Left ventricle myocardium superior (tissue), 1 donor: ENCODE measurements at places on chromosomes 12 and 14. TPM values are rescaled to one million over a fixed set of nuclear protein-coding genes. Genes with fewer than 3 reads are reported as not detected.
A peak's percentile ranks its signal among the peaks of the same experiment; 100 is the strongest.

GRCh38 chr12:22248571-22249115 lies 85.9 kb downstream of the ST8SIA1 start:
- no peak for DNase-seq

Gene ITGA5
- total RNA-seq, result 44.1 TPM

GRCh38 chr14:102965971-102966655 lies 43.6 kb downstream of the AMN start:
- DNase-seq, result no peak

- DNase-seq, result peak; percentile 41
Measured at GRCh38 chr14:22653012-22653621, 9.0 kb upstream of the OR6J1 start.

DNA sequence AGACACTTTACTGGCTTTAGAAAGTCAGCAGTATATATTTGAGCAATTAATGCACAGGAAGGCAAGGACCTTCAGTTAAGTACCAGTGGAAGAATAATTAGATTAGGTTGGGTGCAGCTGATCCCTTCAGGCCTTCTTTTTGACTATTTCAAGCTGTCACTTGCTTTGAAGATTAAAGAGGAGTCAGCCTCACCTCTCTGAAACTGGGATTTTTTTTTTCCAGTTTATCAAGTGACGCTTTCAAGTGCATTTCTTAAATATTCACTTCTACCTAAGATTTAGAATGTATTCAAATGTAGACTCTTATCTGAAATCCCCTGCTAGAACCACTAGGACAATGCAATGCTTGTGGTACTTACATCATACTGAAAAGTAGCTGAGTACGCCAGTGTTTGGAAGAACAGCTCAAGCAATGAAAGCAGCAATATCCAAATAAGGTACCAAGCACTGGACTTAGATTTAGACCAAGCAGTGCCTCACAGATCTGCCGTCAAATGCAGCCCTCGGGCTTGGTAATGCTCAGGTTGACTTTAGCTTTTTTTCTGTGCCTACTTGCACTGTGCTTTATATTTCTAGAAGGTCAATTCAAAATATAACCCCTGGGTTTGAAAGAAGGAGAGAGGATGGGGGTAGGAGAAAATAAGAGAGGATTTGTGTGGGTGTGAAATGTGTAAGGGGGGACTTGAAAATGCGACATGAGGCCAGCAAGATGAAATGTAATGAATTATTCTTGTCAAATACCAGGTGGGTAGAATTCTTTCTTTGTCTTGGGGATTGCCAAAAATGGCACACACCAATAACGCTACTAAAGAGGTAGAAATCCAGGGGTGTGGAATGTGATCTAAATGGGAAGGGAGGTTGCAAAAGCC lies 3.7 kb upstream of the FERMT2 start:
- no peak for DNase-seq

DNA sequence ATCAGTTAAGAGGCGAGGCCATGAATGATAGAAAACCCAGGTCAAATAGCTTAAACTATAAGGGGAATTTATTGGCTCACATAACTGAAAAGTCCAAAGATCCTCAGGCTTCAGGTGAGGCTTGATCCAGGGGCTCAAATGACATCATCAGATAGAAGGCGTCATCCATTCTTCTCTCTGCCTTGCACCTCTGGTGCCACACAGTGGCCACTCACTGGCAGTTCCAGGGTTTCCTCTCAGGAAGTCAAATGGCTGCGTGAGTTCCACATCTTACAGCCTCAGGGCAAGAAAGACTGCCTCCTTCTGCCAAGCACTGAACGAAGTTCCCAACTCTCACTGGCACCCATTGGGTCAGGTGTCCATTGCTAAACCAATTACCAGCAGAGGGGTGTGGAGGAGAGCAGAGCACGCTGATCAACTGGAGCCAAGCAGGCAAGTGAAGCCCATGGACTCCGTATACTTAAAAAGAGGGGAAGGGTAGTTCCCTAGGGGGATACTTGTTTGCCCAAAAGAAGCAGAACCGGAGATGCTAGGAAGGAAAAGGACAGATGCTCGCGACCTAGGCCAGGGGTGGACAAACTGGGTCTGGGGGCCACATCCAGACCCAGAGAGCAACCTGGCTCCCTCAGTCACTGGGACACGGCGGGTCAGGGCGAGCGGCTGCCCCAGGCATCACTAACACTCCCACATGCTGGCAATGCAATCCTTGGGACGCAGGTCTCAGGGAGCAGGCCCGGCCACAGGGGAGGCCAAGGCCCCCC lies 69.3 kb downstream of the SERPINA3 start:
- no peak for DNase-seq

GRCh38 chr12:104643819-104644669 lies 187.3 kb downstream of the CHST11 start:
- no peak for DNase-seq

DNA sequence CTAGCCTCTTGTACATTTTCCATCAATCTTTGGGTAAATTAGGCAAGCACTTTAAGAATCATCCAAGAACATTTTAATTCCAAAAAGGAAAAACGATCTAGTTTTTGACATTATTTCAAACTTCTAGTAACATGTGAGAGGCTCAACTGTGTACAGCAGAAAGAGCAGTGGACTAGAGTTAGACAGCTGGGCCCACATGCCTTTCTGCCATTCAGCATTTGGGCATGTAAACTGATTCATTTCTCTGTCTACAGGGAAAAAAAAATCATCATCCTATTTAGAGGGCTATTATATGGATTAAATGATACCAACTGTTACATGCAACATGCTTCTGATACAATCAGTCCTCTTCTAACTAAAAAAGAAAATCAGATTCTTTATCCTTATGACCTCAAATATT lies 17.7 kb downstream of the ATP2B1 start:
- DNase-seq, result no peak

- no peak for DNase-seq
Measured at GRCh38 chr14:104316121-104316722, 177.8 kb downstream of the KIF26A start.

- no peak for DNase-seq
Measured at GRCh38 chr14:90140956-90141316, 79.1 kb downstream of the KCNK13 start.

DNA sequence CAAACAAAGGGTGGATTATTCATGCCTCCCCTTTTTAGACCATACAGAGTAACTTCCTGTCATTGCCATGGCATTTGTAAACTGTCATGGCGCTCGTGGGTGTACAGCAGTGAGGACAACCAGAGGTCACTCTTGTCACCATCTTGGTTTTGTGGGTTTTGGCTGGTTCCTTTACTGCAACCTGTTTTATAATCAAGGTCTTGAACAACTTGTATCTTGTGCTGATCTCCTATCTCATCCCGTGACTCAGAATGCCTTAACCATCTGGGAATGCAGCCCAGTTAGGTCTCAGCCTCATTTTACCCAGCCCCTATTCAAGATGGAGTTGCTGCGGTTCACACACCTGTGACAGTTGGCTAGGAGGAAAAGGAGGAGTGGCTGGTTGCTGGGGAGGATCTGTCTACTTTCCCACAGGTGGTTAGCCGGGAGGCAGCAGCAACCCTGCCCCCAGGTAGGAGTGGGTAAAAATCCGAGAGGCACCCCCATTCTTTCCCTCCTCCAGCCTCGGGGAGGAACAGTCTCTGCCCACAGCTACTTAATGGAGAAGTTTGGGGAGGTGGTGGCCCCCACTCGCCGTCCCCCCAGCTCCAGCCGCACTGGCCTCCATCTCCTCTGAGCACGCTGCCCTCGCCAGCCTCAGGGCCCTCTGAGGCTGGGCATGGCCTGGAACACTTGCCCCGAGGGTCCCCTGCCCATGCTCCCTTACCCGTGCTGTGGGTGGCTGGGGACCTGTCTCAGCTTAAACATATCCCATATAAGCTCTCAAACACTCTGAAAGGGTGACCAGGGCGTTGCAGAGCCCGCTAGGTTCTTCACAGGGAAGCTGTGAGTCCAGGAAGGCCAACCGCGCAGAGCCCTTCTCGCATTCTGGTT lies 41.7 kb downstream of the SMIM41 start:
- DNase-seq, result no peak

GRCh38 chr12:26711072-26711471 lies 121.9 kb downstream of the ITPR2 start:
- DNase-seq, result no peak

GRCh38 chr12:28172434-28173030 lies 17.7 kb upstream of the CCDC91 start:
- DNase-seq, result no peak

DNA sequence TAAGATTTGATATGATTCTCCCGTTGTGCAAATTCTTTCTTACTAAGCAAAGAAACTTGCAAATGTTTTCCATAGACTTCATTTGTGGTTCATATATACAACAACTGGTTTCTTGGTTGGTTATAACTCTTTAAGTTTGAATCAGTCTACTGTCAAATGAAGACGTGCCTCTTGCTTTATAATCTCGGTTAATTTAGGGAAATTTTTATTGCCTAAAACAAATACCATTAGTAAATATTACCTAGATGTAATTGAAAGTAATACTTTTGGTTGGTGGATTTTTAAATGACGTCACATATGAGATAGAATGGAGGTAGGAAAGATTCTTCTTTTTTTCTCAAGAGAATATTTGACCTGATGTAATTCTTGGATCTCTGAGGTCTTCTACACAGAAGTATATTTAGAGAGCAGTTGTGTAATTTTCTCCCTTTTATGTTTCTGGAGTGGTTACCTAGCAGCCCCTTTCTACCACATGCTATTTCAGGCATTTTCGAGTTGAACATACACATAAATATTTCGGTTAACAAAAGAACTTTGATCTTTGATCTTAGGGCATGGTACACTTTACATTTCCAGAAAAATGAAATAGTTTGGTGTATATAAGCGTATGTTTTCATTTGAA lies 1.7 kb downstream of the ATF7IP start:
- DNase-seq, result no peak

Gene STXBP6
- total RNA-seq, result 43.5 TPM

DNA sequence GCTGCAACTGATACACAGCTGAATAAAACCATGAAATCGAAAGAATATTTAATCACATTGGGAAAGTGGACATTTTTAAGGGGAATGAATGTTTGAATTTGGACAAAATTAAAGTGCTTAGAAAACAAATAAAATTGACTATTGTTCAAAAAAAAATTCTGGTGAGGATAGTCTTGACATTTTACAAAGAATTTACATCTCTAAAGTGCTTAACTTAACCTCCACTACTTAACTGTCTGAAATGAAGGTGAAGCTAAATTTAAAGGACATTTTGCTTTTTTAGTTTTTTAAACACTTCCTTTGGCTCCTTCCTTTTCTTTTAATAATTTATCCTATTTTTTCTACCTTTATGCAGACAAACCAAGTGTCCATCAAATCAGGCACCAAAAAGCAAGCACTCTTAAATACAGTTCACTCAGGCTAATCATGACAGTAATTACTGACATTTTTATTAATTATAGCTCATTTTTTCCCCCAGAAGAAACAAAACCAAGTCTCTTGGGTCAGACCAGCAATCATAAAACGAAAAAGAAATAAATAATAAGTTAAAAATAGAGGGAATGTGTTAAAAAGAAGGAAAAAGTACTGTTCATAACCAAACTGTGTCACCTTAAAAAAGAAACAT lies 5.7 kb upstream of the CCND2 start:
- DNase-seq, result no peak

Gene SMIM41
- not detected for total RNA-seq

Gene C14orf132
- 2.4 TPM for total RNA-seq

DNA sequence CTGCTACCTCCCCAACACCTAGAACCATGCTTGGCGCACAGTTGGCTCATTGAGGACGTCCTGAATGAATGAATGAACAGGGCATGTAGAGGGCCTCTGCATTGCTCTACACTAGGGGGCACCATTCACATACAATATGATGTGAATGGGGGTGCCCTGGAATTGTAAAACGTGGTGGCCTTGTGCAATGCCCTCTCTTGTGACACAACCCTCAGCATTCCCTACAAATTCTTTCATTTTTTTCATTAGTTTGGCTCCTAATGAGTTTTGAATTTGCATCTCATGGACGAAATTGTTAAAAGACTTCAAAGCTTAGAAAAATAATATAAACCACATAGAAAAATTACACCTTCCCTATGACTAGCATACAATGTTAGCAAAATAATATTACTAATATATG lies 2.3 kb upstream of the DIO2 start:
- no peak for DNase-seq

GRCh38 chr12:42737398-42737797 lies 147.9 kb upstream of the PRICKLE1 start:
- DNase-seq, result no peak

DNA sequence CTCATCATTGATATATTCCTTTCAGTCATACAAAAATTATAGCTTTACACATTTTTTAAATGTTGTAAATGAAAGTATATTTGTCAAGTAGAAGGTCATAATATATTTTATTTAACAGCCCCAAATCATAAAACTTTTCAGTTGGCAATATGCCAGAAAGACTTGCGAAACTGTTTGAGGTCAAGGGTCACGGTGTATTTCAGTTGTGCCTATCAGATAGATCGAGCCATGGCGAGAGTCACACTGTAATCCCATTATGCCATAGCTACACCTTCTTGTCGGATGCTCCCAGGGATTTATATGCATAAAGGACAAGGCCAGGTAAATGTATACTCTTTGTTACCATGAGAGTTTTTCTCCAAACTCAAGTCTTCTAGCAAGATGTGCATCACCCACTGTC lies 26.7 kb upstream of the G2E3 start:
- no peak for DNase-seq

Gene OTX2
- not detected for total RNA-seq

Gene TMEM253
- 0.20 TPM for total RNA-seq

Gene PROX2
- not detected for total RNA-seq

GRCh38 chr12:115335048-115335447 lies 651.1 kb upstream of the TBX3 start:
- DNase-seq, result peak; percentile 51

Gene BHLHE41
- 35.9 TPM for total RNA-seq

GRCh38 chr14:35020713-35021112 lies 25.4 kb upstream of the FAM177A1 start:
- DNase-seq, result no peak

Gene NELL2
- 0.50 TPM for total RNA-seq

DNA sequence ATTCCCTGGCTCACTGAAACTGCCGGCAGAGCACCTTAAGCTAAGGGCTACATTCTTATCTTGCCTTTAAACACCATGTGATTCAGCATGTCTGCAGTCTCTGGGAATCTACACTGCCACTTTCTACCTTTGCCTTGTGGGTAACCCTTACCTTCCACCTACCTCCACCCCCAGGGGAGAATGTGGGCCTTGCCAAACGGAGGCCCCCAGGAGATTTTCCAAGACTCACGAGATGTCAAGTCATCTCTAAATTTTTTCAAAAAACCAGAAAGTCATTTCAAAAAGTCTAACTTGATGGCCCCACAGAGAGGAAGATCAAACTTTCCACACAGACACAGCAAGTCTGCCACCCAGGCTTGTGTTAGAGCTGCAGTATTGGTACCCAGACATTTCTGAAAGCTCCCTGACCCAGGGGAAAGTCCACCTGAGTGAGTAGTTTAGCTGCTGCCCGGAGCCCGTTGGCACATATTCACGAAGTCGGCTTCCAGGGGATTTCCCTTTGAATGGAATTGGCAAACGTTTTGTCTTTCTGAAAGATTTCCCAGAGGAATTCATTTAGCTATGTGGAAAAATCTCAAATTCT lies 4.7 kb upstream of the PSMA6 start:
- no peak for DNase-seq

Gene GRIN2B
- total RNA-seq, result 0.17 TPM

- no peak for DNase-seq
Measured at GRCh38 chr14:92340071-92340470, 17.1 kb downstream of the SLC24A4 start.
